Stimulated activated CD8-positive, alpha-beta memory T cell treated with anti-CD3 and anti-CD28 coated beads, Interleukin-15, amount 100 ng/mL, for 48 hours (primary cell): ENCODE measurements at places on chromosomes 4 and X.
A peak's percentile ranks its signal among the peaks of the same experiment; 100 is the strongest.

DNA sequence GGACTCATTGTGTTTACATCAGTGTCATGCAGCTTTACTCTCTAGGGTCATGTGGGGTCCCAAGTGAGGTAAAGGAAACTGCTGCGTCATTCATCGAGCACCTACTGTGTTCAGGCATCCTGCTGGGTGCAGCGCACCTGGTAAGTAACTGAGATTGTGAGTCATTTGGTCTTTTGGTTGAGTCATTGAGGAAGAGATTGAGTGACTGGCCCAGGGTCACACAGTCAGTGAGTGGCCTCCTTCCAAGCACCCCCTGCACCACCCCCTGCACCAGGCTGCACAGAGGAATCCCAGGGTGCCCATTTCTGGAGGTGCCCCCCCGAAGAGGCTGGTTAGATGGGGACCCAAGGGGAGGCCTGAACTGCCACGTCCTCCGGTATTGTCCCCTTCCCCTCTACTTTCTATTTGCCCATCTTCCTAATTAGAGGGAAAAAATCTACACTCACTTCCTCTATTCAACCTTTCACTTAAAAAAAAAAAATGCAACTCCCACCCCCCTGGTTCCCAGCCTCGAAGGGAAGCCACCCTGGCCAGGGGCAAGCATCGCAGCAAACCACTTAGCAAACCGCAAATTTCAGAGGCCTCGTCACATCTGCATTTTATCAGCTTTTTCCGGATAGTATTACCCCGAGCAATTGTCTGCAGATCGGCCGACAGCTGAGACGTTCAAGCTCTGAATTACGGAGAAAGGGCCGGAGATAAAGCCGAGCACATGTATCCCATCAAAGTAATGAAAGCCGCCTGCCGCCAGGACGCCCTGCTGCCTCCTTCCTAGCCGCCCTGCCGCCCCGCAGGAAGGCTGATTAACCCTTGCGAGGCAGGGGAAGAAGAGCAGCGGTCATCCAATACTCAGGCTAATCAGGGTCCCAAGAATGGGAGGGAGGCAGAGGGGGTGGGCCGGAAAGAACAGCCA, 96.3 kb upstream of the MSX1 start:
- peak; percentile 40 for DNase-seq

- no peak for DNase-seq
These were observed 205.6 kb upstream of the S100G start for GRCh38 chrX:16444353-16444752.

GRCh38 chrX:107228486-107228819, 22.0 kb downstream of the DNAAF6 start:
- no peak for DNase-seq

DNA sequence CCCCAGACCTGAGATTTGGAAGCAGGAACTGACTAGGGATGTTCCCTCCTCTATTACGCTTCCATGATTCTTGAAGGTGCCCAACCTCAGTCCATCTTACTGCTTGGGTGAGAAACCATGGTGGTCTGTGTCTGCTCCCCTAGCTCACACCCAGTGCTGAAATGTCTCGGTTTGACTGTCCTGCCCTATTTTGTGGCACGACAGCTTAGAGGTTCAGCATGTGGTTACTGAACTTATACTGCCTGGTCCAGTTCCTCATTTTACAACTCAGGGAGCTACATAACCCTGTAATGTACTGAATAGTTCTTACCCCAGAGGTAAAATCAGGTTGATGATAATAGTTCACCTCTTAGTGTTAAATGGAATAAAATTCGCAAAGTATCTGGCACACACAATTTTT, 203.1 kb downstream of the RBM46 start:
- no peak for DNase-seq

DNA sequence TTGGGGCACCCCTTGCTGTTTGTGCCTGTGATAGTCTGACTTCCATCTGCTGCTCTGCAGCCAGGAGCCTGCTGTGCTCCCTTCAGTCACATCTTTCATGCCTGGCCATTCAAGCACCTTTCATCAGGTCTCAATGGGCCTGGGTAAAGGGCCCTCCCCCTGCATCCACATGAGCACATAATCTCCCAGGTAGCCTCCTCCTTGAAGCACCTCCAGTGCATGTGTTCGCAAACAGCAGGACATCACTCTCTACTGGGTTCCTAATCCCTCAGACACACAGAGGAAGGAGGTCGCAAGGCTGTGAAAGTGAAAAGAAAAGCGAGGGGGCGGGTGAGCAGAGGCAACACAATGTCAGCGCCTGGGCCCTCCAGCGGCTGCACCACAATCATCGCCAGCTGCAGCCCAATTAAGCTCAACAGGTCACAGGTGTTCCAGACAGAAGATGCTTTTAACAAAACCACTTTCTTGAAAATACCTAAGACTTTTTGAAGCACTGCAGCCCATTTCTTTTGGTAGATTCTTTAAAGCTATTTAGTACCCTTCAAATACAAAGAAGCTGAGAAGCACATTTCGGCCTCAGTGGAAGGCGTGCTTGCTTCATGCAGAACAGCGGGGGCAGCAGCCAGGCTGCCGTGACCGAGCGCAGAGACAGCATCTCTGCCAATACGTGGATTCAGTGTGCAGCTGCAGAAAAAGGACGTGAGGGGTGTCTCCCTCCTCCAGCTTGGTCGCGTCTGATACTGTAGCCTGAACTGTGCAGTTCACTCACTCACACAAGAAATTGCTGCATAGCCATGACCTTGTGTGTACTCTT, 92.2 kb upstream of the SPRY1 start:
- DNase-seq, result no peak

DNA sequence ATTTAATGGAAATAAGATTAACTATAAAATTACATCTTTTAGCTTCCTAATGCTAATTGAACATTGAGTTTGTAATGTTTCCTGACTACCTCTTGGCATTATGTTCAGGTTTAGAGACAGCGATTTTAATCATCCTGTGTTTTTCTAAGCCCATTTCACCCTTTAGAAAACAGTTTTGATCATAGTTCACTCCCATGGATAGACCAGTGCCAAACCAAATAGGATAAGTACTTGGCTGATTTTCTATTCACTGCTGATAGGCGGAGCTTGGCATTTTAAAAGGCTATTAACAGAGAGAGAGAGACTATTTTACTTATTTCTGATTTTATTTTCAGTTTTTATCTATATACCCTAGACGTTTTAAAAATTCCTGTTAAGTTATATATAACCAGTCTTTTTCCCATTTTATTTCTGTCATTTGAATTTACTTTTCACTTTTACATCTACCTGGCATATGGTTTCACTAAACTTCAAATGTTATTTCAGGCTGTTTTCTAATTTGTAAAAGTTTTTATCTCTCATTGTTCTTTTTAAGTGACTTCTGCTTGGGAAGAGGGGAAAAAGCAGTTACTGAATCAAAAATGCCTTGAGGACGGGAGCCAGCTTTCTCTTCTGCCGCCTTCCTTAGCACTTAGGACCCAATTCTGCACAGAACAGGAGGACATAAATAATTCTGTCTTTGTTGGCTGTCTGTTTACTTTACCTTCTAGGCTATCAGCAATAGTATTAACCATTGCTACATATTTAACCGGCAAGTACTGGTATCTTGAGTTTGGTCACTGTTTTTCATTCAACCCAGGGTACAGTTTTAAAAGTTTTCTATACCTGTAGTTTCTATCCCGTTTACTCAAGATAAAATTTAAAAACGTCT, 46.4 kb downstream of the SGMS2 start:
- DNase-seq, result no peak

- no peak for DNase-seq
These were observed 127.4 kb downstream of the HMX1 start for GRCh38 chr4:8744083-8744805.

DNA sequence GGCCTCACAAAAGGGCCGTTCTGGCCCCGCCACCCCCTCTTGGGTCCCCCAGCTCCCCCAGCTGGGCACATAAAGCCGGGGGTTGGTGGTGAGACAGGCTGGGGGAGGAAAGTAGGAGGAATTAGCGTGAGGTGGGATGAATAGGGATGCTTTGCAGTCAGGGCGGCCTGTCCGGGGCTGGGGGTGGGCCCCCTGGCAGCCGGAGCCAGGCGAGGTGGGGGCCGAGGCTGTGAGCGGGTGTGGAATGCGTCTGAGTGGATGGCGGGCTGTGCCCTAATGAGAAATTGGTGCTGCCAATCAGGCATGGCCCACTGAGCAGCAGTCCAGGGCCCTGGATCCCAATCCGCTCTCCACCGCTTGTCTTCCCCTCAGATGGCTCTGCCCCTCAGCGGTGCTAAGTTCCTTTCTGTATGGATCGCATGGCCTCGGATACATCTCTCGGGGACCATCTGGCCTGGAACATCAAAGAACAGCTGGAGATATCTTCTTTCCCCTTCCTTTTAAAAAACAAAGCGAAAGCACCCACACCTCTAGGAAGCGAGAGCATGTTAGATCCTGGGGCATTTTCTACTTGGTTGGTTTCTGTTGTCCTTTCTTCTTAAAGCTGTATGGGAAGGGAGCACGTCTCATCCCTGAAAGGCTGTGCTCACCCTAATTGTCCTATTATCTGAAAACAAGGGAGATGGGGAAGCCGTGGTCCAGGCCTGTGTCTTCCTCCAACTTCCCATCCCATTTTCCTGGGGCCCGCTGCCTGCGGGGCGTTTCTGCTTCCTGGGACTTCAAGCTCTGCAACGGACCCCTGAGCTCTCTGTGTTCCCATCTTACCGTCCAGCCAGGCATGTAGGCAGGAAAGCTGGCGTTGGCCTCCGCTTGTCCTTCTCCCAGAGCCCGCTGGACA, 106.9 kb downstream of the SORCS2 start:
- no peak for DNase-seq

DNA sequence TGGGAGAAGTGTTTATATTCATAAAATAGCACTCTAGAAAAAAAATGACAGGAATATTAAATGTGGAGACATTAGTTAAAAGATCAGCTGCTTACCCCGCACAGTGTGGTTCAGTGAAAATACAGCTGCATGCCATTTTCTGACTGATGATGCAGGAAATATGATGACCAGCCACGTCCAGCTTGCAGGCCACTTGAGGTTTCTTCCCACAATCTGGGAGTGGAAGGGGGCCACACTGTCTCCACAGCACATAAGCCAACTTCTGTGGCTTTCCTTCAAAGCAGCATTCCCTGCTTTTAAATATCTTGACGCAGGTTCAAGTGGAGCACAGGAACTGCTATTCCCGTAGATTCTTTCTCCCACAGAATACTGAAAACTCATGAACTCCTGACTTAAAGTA, 173.4 kb upstream of the GALNT7 start:
- no peak for DNase-seq

- no peak for DNase-seq
These were observed 54.9 kb downstream of the REELD1 start for GRCh38 chr4:146269228-146269653.

- no peak for DNase-seq
These were observed 1366.1 kb downstream of the FAM133A start for GRCh38 chrX:95040104-95040503.

DNA sequence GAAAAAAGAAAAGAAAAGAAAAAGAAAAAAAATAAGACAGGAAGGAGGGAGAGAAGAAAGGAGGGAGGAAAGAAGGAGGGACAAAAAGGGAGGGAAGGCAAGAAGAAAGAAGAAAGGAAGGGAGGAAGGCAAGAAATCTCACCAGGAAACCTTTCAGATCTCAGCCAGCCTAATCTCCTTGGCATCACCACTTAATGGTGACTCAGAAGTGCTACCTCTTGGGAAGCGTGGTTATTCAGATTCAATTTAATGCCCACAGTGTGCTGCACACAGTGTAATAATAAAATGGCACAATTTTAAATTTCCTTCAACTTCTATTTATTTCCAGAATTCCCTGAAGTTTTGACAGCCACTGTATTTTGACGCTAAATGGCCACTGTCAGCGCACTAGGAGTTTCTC, 50.3 kb downstream of the DKK2 start:
- no peak for DNase-seq

GRCh38 chrX:141341743-141342142, 99.4 kb upstream of the SPANXC start:
- DNase-seq, result no peak

- DNase-seq, result no peak
These were observed 320.9 kb downstream of the EVC2 start for GRCh38 chr4:5387457-5387856.

DNA sequence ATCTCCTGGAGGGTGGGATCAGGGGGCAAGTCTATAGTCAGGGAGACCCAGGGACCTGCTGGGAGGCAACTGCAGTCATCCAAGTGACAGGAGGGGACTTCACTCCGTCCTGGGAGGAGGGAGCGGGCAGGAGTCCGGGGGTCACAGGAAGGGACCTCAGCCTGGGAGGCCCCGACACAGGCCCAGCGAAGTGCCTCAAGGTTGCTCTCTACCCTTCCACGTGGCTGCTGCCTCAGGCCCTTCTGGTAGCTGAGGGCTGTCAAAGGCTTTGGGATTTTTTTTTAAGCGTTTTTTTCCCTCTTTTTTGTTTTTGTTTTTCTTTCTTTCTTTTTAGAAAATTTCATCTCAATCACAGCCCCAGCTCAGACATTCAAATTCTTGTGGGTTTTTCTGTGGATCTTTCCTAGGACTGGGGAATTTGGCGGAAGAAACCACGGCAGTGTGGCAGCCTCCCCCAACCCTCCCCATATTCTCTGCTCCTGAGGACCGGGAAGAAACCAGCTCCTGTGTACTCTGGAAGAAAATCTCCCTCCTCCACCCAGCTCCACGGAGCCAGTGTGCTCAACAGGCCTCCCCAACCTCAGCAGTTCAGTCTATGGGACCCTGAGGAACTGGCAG, 1.4 kb upstream of the HAUS7 start:
- no peak for DNase-seq

DNA sequence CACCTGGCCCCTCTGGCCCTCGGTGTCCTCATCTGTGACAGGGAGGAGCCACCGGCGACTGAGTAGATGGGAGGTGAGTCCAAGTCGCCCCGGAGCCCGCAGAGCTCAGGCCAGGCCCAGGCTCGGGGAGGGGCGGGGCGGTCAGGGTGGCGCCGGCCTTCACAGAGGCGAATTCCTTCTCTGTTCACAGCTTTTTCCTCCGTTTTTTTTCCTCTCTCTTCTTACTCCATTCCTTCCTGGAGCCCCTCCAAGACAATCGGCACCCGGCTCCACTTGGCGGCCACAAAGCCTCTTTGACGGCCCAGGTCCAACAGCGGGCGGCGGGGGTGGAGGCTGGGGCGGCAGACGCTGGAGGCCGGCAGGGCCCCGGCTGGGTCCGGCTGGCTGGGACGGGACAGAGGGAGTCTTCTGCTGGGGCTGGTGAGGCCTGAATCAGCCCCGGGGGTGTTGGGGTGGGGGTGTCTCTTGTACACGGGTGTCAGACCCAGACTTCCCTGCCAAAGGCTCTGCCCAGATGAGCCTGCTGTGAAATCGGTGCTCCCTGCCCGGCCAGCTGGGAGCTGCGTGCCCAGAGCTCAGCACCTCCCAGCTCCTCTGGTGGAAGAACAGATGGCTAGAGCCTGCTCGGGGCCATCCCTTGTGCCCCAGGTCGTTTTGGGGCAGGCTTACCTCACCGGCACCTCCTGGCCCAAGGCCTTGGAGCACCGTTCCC, 22.6 kb downstream of the FGFRL1 start:
- DNase-seq, result no peak

- no peak for DNase-seq
These were observed 184.3 kb downstream of the HS6ST2 start for GRCh38 chrX:132774010-132774714.

DNA sequence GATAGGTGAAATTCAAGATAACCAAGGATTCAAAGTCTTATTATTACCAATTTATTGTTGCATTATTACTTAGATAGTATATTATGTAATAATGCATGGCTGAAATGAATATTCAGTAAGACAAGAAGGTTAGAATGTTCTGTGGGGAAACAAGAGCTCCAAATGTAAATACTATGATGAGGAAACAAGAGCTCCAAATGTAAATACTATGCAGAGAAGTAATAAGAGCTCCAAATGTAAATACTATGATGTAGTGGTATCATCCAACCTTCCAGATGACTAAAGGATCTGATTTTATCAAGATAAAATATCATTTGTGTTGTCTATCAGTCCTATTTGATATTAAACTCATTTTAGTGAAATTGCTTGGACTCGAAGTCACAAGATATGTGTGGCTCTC, 82.2 kb upstream of the PCDH18 start:
- no peak for DNase-seq

- no peak for DNase-seq
These were observed 12.6 kb downstream of the ADD1 start for GRCh38 chr4:2856266-2856665.
